ENCODE measurements at places on chromosomes 12 and 14. TPM values are rescaled to one million over a fixed set of nuclear protein-coding genes. Genes with fewer than 3 reads are reported as not detected.

APOF gene
- total RNA-seq = not detected

MYL2 gene
- total RNA-seq = not detected

ARG2 gene
- total RNA-seq = 0.77 TPM

MAPKAPK5 gene
- 39.4 TPM for total RNA-seq

CLEC7A gene
- total RNA-seq = 79.5 TPM

RERG gene
- 9.0 TPM for total RNA-seq

PPP2R5E gene
- 45.3 TPM for total RNA-seq

LRRC10 gene
- total RNA-seq = not detected

KRT85 gene
- total RNA-seq = not detected

KCNH3 gene
- total RNA-seq = 2.3 TPM

ESRRB gene
- total RNA-seq = not detected

CCDC38 gene
- 0.24 TPM for total RNA-seq

LGR5 gene
- total RNA-seq = 1.2 TPM

HSPB8 gene
- 47.9 TPM for total RNA-seq

ZDHHC22 gene
- total RNA-seq = not detected

C12orf54 gene
- total RNA-seq = 0.53 TPM

COL2A1 gene
- not detected for total RNA-seq

VCPKMT gene
- 8.0 TPM for total RNA-seq
